ENCODE measurements at places on chromosomes 1 and 21.

- DNase-seq = no peak
Observed at GRCh38 chr1:10161541-10162290, 48.7 kb upstream of the KIF1B start.

GRCh38 chr1:26283871-26284596 lies 4.1 kb downstream of the SH3BGRL3 start:
- no peak for DNase-seq

GRCh38 chr1:38052750-38053415 lies 6.3 kb upstream of the POU3F1 start:
- no peak for DNase-seq

GRCh38 chr1:31435471-31436409 lies 22.7 kb downstream of the SERINC2 start:
- DNase-seq = peak; percentile 30

DNA sequence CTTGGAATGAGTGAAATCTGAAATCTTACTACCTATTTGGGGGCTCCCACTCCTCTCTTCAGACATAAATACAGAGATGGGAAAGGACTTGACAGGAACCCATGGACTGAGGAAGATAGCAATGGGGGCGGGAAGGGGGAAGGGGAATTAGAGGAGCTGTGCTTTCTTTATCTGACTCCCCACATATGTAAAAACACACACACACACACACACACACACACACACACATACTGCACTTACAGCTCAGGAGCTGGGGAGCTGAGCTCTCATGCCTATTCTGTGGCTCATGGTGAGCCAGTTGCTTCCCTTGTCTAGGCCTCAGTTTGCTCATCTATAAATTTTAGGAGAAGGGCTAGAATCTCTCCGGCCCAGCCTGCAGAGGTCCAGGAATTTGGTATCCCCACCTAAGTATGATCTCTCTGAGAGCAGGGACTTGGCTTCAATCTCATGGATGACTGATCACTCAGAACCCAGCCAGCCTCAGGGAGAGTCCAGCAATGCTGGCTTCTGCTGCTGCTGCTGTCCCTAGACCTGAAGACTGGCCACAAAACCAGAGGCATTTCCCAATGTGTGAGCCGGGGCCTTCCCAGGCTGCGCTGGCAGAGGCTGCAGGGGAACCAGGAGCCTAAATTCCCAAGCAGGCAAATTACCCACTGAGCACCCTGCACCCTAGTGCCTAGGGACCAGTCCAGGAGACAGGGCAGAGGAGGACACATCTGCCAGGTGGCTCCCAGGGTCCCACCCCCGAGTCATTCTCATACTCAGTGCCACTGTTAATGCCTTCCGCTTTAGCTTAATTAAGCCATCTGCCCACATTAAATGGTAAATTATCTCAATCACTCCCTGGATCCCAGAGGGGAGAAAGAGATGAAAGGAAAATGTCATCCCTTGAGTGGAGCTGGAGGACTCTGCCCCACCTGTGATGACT lies 57.5 kb upstream of the RBM15 start:
- DNase-seq = no peak

DNA sequence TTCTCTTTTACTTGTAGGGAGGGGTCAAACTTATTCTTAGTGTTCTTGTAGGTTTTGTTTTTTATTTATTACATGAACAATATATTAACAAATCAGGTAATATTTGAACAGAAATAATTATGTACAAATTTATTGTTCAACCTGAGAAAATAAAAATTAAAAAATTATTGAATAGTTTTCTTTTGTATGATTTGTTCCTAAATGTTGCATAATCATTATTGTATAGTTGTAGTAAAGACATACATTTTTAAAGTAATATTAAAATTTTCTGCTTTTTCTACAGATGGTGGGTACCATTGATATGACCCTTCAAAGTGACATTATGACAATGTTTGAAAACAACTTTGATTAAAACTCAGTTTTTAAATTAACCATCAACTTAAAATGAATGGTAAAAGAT lies 15.9 kb upstream of the EPHX4 start:
- DNase-seq = no peak

DNA sequence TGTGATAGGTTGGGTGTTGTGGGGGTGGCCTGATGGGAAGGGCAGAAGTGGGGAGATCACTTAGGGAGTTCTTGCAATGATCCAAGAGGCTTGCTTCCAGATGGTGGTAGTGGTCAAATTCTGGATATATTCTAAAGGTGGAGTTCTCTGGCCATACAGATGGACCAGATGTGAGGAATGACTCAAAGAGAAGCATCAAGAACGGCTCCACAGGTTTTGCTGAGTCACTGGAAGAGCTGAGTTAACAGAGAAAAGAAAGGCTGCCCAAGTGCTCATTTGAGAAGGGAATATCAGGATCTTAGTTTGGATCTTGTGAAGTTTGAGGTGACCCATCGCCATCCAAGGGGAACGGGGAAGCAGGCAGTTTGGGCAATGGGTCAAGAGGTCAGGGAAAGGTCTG lies 192.9 kb upstream of the GALNT2 start:
- no peak for DNase-seq

GRCh38 chr1:233326811-233327650 lies 493 bp upstream of the MAP3K21 start:
- DNase-seq = peak; percentile 53

- no peak for DNase-seq
Observed at GRCh38 chr1:75579046-75579445, 31.9 kb downstream of the SLC44A5 start.

- no peak for DNase-seq
Observed at GRCh38 chr1:16235944-16236510, 956 bp downstream of the CPLANE2 start.

GRCh38 chr1:205335692-205336091 lies 14.1 kb upstream of the NUAK2 start:
- DNase-seq = peak; percentile 73

DNA sequence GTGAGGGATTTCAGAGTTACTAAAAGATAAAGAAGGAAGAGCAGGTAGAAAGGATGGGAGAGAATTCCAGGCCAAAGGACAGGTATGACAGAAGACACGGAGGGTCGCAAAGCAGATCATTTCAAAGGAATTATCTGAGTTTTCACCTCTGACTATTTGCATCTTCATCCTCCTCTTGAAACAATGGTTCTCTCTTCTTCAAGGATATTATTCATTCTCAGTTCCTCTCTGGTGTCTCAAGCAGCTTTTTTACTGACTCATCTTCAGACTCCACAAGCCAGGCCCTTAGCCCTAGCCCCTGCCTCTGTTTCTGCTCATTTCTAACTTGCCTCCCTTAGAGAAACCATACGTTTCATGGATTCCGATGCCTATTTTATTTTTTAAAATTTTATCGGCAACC lies 15.0 kb downstream of the DDX59 start:
- DNase-seq = no peak

DNA sequence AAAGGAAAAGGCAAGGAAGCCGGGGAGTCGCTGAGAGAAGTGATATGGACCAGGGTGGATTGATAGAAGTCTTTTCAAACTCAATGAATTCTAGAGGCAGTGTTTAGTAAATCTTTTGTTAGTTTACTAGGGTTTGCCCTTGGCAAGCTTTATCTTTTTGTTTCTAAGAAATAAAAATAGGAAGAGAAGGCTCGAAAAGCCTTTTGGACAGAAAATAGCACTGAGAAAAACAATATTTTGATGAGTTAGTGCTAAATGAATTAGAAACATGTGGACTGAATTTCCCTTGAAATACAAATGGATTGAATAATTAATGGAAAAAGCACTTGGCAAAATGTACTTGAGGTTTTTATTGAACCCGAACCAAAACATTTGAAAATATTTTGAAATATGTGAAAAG lies 121.8 kb upstream of the SPAG17 start:
- no peak for DNase-seq

- peak; percentile 60 for DNase-seq
Observed at GRCh38 chr1:240492832-240493440, 119.0 kb downstream of the GREM2 start.

GRCh38 chr1:220692436-220693228 lies 2.5 kb downstream of the C1orf115 start:
- DNase-seq = no peak

GRCh38 chr1:46522184-46522968 lies 29.1 kb downstream of the KNCN start:
- no peak for DNase-seq

- no peak for DNase-seq
Observed at GRCh38 chr21:17925899-17926298, 106.7 kb upstream of the C21orf91 start.

DNA sequence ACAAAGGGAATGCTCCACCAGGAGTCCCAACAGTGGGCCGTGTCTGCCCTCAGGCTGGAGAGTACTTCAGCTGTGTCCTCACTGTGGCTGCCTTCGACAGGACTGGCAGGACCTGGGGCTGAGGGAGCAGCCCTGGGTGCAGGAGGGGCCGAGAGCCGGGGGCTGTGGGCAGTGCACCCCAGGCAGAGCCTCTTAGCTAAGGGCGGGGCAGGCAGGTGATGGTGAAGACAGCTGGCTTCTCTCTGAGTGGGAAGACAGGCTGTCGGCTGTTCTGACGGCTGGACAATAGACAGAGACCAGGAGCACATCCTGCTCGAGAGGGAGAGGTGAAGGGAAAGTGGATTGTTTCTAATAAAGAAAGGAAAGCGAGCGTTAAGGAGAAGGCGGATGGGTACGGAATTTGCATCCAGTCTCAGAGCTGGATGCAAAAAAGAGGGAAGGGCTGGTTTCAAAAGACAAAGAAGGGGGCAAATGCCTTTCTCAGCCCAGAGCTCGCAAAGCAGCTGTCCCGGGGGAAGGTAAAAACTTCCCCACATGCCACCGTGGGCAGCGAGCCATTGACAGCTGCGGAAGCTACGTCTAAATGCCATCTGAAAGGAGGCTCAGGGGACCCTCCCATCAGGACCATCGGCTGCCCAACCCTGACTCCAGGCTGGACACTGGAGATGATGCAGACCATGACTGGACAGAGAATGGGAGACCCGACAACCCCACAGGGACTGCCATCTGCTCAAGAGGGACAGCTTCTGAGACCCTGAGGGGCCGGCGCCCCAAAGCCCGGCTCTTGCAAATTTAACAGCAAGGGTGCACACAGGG lies 92.0 kb downstream of the STUM start:
- DNase-seq = no peak

GRCh38 chr1:90834886-90835660 lies 118.0 kb upstream of the BARHL2 start:
- peak; percentile 50 for DNase-seq

- no peak for DNase-seq
Observed at GRCh38 chr1:42163114-42163513, 1.4 kb downstream of the GUCA2A start.

- DNase-seq = no peak
Observed at GRCh38 chr1:168419736-168420135, 124.1 kb downstream of the XCL2 start.
